ENCODE measurements at places on chromosomes 7 and 10. TPM values are rescaled to one million over a fixed set of nuclear protein-coding genes. Genes with fewer than 3 reads are reported as not detected.

DNA sequence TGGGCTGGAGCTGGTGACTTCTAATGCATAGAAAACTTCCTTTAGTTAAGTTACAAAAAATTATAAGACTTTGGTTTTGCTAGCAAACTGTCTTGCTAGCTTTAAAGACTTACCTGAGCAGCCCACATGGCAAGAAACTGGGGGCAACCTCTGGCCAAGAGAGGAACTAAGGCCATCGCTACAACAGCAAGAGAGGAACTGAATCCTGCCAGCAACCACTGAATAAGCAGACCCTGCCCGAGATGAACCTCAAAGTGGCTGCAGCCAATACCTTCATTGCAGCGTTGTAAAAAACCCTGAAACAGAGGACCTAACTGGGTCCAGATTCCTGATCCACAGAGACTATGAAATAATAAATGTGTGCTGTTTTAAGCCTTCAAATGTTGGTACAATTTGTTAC, 54.6 kb upstream of the STARD3NL start:
- DNase-seq = no peak

DNA sequence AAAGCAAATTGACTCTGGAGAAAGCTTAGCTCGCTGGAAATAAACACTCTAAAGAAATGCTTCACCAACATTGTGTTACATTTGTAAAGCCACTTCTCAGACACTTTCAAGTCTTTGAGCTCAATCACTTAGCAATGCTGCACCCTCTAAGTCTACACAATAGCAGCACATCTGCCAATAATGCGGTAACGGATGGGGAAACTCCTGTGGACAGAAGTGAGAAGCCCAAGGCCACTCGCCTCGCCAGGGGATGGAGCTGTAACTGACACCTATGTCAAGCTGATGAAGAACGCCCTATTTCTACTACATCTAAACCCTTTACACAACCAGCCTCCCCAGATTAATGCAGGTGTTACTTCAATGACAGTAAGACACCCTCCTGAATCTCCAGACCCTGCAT, 167.7 kb downstream of the SFMBT2 start:
- no peak for DNase-seq

- DNase-seq = no peak
Measured at GRCh38 chr10:49298671-49298982, 343 bp upstream of the C10orf71 start.

GRCh38 chr10:54745436-54745835, 55.6 kb downstream of the PCDH15 start:
- DNase-seq = no peak

DNA sequence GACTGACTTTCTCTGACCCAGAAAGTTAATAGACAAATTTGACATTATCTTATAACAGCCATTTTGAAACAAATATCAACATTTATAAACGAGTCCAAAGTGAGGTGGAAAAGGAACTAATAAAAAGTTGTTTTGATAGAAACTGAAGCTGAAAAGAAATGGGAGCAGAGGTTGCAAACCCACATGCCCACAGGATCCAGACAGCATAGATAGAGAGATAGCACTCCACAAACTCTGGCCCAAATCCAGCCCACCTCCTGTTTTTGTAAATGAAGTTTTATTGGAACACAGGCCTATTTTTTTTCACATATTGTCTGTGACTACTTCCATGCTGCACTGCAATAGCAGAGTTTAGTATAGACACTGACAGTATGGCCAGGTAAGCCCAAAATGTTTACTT, 171.9 kb downstream of the PRKG1 start:
- DNase-seq = peak; percentile 6

DNA sequence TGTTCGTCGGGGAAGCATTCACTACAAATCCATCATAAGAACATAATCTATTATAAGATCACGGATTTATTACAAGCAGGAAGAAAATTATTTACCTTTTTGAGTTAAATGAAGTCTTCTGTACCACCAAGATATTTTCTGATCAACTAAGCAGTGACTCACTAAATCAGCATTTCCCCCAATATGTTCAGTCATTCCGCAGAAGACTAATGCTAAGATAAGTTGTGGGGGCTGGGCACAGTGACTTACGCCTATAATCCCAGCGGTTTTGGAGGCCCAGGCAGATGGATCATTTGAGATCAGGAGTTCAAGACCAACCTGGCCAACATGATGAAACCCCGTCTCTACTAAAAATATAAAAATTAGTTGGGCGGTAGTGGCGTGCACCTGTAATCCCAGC, 144.2 kb upstream of the EGR2 start:
- peak; percentile 86 for DNase-seq

GRCh38 chr10:49803988-49804387, 41.9 kb upstream of the OGDHL start:
- DNase-seq = no peak

DNA sequence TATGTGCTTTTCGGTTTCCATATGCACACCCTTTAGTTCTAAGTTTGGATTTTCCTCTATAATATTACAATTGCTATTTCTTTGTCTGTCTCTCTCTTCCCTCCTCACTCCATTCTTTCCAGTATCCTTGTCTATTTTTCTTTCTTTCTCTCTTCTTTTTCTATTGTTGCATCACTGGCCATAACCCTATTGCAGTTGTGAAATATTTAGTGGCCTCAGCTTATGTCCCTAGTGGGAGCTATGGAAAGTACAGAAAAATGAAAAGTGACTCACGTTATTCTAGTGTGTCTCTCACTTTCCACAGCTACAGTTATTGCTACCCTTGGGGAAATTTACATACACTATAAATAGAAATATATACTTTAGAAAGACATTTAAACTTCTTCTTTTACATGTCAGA, 59.1 kb downstream of the CNTNAP2 start:
- DNase-seq = no peak

The FBXO24 gene
- total RNA-seq = 0.52 TPM

The CLCN1 gene
- not detected for total RNA-seq

The FXYD4 gene
- not detected for total RNA-seq

The PDE1C gene
- total RNA-seq = 14.9 TPM

The MUC12 gene
- total RNA-seq = 2.5 TPM

The CACNB2 gene
- 0.46 TPM for total RNA-seq

The CALY gene
- total RNA-seq = 1.1 TPM

The COL13A1 gene
- 0.86 TPM for total RNA-seq

The MUC3A gene
- 0.61 TPM for total RNA-seq

The AP1S1 gene
- total RNA-seq = 172 TPM

The SEPTIN7 gene
- total RNA-seq = 330 TPM

Measured in astrocyte (in vitro differentiated cells and primary cell).